ENCODE measurements at places on chromosomes 5 and 9. TPM values are rescaled to one million over a fixed set of nuclear protein-coding genes. Genes with fewer than 3 reads are reported as not detected.

GRCh38 chr9:112530751-112531205, 44.2 kb downstream of the KIAA1958 start:
- no peak overlapping the region for H3K4me3 ChIP-seq
- H3K4me1 ChIP-seq, result peaks cover 42% of the 10 kb centered on the region
- no peak for DNase-seq
- no peaks in the 10 kb centered on the region for H3K36me3 ChIP-seq

GRCh38 chr5:132746954-132747615, at the start of gene CCNI2:
Gene CCNI2, plus strand, starts transcription at chr5:132747426. Its CDS starts 70 bp downstream, at chr5:132747496.
- no peaks in the 10 kb centered on the region for H3K36me3 ChIP-seq
- peak within 1 kb of the TSS; percentile 59 for H3K4me3 ChIP-seq
- H3K27me3 ChIP-seq, result peaks cover 8% of the 10 kb centered on the region
- peak; percentile 32 for DNase-seq
- H3K4me1 ChIP-seq, result no peaks in the 10 kb centered on the region

Gene SPAG8
- 1.4 TPM for total RNA-seq

Gene PDE8B
- 0.85 TPM for total RNA-seq

Data from A673 (cell line).